ENCODE measurements at places on chromosomes 6 and 20.

DNA sequence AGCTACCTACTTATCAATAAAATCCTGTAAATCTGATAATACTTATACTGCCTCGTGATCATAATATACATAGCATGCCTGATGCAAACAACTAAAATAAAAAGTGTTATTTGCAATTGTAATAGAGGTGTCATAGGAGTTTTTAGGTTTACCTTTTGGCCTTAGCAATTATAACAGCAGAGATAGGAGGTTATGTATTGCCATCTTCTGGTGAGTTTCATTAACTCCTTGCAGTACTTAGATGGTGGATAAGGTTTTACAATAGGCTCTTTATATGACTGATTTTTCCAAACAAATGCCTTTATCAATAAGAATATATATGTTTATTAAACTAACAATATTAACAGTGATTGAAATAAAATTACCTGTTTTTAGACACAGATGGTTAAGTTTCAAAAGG lies 27.8 kb upstream of the MYCT1 start:
- DNase-seq, result no peak

DNA sequence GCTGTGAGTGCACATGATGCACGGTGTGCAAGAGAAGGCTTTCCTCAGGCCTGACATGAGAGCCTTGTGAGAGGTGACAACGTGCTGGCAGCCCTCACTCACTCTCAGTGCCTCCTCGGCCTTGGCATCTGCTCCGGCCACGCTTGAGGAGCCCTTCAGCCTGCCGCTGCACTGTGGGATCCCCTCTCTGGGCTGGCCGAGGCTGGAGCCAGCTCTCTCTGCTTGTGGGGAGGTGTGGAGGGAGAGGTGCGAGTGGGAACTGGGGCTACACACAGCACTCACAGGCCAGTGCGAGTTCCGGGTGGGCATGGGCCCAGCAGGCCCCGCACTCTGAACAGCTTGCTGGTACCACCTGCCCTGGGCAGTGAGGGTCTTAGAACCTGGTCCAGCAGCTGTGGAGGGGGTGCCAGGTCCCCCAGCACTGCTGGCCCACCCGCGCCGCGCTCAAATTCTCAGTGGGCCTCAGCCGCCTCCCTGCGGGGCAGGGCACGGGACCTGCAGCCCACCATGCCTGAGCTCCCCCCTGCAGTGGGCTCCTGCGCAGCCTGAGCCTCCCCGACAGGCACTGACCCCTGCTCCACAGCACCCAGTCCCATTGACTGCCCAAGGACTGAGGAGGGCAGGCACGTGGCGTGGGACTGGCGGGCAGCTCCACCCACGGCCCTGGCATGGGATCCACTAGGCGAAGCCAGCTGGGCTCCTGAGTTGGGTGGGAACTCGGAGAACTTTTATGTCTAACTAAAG lies 74.9 kb upstream of the BMP5 start:
- no peak for DNase-seq

DNA sequence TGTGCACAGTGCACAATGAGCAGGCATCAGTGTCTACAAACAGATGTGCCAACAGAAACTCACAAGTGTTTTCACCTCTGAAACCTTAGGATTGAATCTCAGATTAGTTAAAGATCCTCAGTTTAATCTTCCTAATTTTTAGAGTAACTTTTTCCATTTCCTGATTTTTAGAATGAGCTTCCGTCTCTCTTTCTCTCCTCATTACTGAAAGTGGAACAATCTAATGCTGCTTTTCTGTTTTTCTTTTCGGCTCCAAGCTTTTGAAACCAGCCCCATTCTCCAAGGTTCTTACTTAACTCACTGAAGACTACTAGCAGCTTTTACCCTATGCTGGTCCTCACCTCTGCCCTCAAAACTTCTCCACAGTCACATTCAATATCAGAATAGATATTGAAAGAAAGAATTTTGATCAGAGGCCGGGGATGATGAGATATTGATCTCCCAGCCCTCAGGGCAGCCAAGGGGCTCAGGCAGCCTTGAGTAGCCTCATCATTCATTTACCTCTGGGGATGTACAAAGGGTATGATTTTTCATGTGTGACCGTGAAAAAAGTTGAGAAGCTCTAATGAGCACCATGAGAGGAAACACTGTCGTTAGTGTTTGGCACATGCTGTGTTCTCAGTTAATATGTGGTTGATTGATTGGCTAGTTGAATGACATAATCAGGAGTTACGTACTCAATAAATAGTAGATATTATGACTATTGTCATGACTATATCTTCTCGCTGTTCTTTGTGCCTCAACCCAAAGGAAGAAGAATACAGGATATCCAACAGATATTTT lies 11.9 kb upstream of the STK38 start:
- DNase-seq, result no peak

GRCh38 chr6:2839982-2840748 lies 1.5 kb downstream of the SERPINB1 start:
- no peak for DNase-seq

DNA sequence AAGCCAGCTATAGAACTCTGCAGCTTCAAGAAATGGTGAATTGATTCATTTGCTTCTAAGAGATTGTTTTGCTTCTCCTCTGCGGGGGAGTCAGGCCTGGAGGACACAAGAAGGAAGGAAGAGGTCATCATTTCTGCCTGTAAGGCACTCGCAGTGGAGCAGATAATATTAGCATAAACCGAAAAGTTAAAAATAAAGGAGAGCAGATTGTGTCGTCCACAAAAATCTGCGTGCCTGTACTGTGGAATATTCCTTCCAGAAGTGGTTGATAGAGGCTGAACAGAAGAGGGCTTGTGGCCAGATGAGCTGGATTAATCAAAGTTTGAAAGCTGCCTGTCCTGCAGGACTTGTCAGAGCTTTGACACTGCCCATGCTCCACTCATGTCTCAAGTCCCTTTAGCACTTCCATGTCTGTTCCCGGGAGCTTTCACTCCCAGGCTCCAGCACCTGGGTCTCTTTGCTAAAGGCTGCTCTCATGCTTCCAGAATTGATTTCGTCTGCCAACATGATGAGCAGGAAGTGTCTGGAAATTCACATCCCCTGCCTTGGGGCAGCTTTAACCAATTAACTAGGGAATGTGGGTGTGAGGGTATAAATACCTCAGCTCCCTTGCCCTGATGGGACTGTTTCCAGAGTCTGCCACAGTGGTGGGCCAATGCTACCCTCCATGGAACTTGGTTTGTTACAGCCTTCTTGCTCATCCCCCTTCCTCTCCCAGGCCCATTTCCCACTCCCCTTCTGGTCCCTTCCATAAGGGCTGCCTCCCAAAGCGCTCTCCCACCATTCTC lies 65.1 kb upstream of the STX16 start:
- no peak for DNase-seq

DNA sequence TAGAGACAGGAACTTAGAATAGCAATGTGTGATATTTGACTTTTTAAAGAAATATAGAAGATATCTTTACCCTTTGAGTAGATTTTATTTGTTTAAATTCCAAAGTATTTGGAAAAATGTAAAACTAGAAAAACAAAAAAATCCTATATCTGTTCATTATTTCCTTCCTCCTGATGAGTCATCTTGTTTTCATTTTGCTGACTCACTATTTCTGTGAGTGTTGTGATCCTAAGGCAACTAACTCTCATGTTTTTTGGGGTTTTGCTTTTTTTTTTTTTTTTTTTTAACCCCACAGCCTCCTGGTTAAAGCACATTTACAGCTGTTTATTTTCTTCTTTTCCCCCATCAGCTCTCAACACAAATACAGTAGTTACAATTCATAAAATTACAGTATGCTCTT lies 37.8 kb upstream of the THEMIS start:
- peak; percentile 50 for DNase-seq

- DNase-seq, result no peak
Observed at GRCh38 chr6:131825946-131826345, 18.1 kb downstream of the ENPP1 start.

GRCh38 chr6:114449659-114450058 lies 106.8 kb upstream of the HS3ST5 start:
- no peak for DNase-seq

GRCh38 chr6:39892490-39893129 lies 41.7 kb downstream of the MOCS1 start:
- no peak for DNase-seq

GRCh38 chr6:6583836-6584235 lies 4.7 kb upstream of the LY86 start:
- no peak for DNase-seq

DNA sequence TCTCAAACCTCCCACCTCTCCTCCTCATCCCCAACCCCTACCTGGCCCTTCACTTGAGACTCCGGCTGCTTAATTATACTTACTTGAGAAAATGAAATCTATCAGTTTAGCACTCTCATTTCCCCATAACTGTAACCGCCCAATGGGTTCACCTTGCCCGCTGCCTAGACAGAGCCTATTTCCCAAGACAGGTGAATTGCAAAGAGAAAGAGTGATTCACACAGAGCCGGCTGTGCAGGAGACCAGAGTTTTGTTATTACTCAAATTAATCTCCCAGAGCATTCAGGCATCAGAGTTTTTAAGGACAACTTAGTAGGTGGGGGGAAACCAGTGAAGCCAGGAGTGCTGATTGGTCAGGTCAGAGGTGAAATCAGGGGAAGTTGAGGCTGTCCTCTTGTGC lies 301.4 kb upstream of the CDYL start:
- no peak for DNase-seq

GRCh38 chr6:122609881-122610689 lies at the start of gene PKIB:
Gene PKIB, plus strand, starts transcription at chr6:122610405. Its CDS starts 107,390 bp downstream, at chr6:122717795.
- peak; percentile 10 for DNase-seq

DNA sequence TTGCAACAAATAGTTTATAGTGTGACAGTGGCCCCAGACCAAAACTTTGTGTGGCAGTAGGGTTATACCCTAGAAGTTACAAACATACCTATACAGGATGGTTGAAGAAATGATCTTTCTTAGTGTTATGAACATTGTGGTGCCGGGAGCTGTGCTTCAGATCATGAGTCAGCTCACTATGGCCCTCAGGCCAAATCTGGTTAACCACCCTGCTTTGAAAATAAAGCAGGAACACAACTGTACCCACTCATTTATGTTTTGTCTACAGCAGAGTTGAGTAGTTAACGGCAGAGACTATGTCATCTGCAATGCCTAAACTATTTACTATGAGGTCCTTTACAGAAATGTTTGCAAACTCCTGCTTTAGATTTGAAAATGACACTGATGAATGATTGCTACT lies 24.3 kb downstream of the AKAP7 start:
- DNase-seq, result no peak

DNA sequence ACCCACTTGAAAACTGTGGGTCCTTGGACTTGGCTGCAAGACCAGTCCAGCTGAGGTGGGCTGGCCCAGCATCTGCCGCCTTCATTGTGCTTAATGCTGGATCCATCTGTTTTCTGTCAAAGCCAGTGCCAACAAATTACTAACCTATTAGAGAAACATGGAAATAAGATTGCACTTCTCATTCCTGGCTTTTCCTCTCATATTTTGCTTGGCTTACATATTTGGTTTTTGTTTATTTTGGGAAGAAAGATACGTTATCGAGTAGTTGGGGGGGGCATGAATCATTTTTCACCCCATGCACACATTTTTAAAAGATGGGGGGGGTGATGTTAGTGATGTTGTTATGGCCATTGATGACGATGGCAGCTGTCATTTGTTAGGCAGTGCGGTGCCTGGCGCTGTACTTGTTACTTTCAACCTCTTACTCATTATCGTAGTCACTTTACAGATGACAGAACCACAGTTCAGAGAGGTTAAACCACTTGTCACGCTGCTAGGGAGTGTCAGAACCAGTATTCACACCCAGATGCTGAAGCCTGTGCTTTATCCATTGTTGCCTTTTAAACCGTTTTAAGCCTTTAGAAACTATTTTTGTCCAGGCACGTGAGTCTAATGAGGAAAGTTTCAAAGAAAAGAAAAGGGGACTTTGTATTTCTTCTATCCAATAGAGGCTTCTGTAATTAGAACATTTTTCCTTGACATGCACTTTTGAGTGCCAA lies 180.0 kb downstream of the TMEM242 start:
- DNase-seq, result peak; percentile 38

GRCh38 chr20:39631557-39631956 lies 669.4 kb downstream of the DHX35 start:
- no peak for DNase-seq

DNA sequence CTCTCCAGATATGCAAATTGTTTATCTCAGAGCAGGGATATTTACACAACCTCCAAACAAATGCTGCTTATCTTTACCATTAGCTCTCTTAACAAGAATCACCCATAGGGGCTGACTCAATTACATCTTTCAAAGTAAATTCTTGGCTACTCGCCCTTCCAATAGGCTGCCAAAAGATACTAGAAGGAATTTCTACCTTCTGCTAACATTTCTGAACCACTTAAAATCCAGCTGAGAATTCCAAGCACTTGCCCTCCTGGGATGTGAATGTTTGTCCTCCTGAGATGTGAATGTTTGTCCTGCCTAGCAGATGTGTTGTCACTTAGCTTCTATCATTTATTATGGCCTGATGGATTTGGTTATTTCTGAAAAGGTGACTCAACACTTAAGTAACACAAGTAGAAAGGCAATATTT lies 388.0 kb downstream of the GJA1 start:
- no peak for DNase-seq

DNA sequence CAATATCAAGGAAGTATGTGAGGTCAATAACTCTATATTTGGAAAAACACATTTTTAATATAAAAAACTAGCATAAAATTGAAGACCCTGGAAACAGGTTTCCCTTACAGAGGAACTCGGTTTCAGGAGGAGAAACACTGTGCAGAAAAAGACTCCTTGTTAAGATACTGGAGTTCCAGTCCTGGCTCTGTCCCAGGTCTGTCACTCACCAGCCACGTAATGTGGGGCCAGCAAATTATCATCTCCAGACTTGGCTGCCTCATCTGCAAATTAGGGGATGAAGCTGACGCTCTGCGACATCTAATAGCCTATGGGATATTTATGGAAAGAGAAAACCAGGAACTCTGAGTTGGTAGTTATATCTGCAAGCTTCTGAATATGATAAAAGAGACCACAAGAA lies 702.7 kb downstream of the EPHA7 start:
- DNase-seq, result no peak

DNA sequence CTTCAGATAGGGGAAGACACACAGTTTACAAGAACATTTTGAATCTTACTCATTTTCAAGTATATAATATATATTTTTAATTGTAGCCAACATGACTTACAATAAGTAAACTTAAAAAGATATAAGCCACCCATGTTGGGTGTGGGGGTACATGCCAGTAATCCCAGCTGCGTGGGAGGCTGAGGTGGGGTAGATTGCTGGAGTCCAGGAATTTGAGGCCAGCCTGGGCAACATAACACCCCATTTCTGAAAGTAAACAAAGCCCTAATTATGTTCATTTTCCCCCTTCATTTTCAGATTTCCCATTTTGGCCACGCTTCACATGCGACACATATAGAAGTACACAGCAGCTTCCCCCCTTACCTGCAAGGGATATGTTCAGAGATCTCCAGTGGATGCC lies 30.5 kb downstream of the SERPINB6 start:
- DNase-seq, result no peak

GRCh38 chr6:44538807-44539201 lies 151.3 kb downstream of the CDC5L start:
- no peak for DNase-seq

- no peak for DNase-seq
Observed at GRCh38 chr20:18524646-18525045, 16.9 kb downstream of the SEC23B start.

DNA sequence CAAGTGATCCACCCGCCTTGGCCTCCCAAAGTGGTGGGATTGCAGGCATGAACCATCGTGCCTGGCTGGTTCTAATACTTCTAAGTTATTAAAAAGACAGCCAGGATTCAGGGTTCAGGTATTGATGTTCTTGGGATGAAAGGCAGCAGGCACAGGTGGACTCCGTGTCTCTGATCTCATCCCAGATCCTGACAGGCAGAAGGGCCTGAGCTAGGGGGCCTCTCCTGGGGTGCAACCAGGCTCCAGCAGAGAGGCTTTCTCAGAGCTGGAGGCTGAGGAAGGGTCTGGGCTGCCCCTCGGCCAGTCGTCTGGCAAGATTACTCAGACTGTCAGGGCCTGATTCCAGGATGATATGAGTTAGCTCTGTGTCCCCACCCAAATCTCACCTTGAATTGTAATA lies 106.3 kb downstream of the SCML4 start:
- DNase-seq, result no peak

All from CD4-positive, alpha-beta T cell treated with Interleukin-15 for 4 hours (primary cell).